WTC11 (cell line): ENCODE measurements at places on chromosomes 16 and 17.
A peak's percentile ranks its signal among the peaks of the same experiment; 100 is the strongest.

DNA sequence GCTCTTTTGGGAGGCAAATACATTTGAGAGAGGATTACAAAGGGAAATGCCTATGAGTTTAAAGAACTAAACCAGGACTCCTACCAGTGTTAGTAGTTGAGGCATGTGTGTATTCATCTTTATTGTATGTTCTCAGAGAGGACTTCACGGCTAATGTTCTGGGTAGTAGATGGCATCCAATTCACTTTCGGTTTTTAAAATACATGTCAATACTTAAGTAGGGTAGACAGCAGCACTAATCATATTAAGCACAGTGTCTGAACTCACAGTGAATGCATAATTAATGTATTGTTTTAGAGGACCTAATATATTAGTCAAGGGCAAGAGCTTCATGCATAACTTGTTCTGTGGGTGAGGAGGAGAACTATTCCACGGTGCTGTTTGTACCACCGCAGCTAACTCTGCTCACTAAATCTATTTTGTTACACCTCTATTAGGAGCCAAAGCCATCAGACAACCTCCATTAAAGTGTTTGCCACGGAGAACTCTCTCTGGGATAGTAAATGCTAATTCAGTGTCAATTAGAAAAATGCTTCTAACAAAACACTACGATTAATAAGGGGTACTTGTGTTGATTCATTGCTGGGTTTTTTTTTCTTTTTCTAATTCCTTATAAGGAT, 56.3 kb downstream of the COX10 start:
- peaks cover 46% of the 10 kb centered on the region for H3K4me1 ChIP-seq
- H3K27ac ChIP-seq, result no peak overlapping the region; the same call in 1 of the 2 replicates
- H3K36me3 ChIP-seq, result no peaks in the 10 kb centered on the region
- no peaks in the 10 kb centered on the region for H3K27me3 ChIP-seq

- no peak overlapping the region for H3K4me3 ChIP-seq
- peaks cover 14% of the 10 kb centered on the region for H3K4me1 ChIP-seq
- peaks cover 19% of the 10 kb centered on the region for H3K36me3 ChIP-seq
- peaks cover 20% of the 10 kb centered on the region for H3K27me3 ChIP-seq
- DNase-seq, result no peak
Measured at GRCh38 chr17:21287703-21288449, 3.4 kb downstream of the MAP2K3 start.

DNA sequence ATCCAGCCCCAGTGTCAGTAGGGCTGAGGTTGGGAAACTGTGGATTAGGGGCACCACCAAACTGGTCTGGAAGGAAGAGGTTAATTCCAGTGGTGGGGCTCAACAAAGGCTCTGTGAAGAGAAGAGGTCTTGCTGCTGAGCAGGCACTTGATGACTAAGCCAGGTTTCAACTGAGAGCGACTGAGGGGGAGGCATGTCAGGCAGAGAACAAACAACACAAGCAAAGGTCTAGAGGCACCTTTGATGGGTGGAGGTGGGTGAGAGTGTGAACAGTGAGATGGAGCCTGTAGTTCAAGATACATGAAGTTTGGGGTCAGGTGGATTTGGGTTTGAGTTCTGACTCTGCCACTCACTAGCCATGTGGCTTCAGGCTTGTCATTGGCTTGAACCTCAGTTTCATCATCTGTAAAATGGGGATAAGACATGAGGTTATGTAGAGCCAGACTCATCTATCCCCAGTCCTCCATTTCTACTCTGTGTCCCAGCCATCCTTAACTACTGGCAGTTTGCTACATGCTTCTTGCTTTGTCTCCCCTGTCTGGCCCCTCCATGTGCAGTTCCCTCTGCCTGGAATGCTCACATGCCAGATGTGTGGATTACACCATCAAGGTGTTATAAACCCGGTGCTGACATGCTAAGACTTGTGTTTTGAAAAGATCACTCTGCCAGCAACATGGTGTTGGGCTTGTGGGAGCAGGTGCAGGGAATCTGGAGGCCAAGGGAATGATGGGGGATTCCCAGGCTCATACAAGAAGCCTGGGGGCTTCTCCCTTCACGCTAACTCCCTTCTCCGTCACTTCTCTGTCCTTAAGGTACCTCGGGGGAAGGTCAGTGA, 3.0 kb upstream of the RMI2 start:
- DNase-seq, result no peak
- H3K27me3 ChIP-seq, result no peaks in the 10 kb centered on the region
- H3K27ac ChIP-seq, result peak overlapping the region; percentile 84
- peaks cover 14% of the 10 kb centered on the region for H3K36me3 ChIP-seq
- H3K4me1 ChIP-seq, result peaks cover 52% of the 10 kb centered on the region

DNA sequence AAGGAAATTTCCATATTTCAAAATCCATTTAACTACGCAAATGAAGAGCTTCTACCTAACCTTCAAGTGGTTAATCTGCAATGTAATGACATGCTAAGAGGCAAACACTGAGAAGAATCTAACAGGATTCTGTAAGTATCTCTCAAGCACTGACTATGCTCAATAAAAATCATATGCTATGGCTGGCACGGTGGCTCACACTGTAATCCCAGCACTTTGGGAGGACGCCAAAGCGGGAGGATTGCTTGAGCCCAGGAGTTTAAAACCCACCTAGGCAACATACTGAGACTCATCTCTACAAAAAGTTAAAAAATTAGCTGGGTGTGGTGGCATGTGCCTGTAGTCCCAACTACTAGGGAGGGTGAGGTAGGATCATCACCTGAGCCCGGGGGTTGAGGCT, 32.7 kb downstream of the GNA13 start:
- DNase-seq, result no peak
- H3K36me3 ChIP-seq, result peaks cover 2% of the 10 kb centered on the region; the same call in 1 of the 2 replicates
- H3K27me3 ChIP-seq, result no peaks in the 10 kb centered on the region
- H3K4me3 ChIP-seq, result no peak overlapping the region
- H3K4me1 ChIP-seq, result peaks cover 31% of the 10 kb centered on the region

DNA sequence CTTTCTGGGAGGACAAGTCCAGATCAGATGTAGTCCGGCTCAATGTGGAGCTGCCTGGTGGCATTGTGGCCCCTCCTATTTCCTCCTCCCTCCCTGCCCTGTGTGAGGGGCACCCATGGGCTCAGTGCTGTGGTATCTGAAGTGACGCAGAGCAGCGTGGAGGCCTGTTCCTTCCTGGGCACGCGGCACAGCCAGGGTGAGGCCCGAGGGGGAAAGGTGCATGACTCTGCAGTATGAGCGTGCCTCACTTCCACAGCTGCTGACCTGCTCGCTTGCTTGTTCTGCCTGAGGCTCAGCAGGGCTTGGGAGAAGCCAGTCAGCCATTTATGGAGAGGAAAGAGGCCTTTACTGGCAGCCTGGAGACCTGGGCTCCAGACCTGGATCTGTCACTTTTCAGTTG, 11.7 kb downstream of the TMEM238L start:
- H3K27me3 ChIP-seq, result no peaks in the 10 kb centered on the region
- peaks cover 40% of the 10 kb centered on the region for H3K4me1 ChIP-seq
- H3K27ac ChIP-seq, result no peak overlapping the region
- no peak overlapping the region for H3K4me3 ChIP-seq

DNA sequence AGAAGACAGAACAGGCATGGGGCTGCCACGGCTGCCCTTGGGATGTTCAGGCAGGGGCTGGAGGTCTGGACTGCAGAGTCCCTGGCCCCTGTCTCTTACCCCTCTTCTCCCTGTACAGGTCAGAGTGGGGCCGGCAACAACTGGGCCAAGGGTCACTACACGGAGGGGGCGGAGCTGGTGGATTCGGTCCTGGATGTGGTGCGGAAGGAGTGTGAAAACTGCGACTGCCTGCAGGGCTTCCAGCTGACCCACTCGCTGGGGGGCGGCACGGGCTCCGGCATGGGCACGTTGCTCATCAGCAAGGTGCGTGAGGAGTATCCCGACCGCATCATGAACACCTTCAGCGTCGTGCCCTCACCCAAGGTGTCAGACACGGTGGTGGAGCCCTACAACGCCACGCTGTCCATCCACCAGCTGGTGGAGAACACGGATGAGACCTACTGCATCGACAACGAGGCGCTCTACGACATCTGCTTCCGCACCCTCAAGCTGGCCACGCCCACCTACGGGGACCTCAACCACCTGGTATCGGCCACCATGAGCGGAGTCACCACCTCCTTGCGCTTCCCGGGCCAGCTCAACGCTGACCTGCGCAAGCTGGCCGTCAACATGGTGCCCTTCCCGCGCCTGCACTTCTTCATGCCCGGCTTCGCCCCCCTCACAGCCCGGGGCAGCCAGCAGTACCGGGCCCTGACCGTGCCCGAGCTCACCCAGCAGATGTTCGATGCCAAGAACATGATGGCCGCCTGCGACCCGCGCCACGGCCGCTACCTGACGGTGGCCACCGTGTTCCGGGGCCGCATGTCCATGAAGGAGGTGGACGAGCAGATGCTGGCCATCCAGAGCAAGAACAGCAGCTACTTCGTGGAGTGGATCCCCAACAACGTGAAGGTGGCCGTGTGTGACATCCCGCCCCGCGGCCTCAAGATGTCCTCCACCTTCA, 11.7 kb downstream of the TUBB3 start:
- H3K4me3 ChIP-seq, result no peak overlapping the region
- no peaks in the 10 kb centered on the region for H3K4me1 ChIP-seq
- H3K27me3 ChIP-seq, result no peaks in the 10 kb centered on the region

- H3K4me1 ChIP-seq, result peaks cover 21% of the 10 kb centered on the region
- H3K27me3 ChIP-seq, result peaks cover 11% of the 10 kb centered on the region
- no peaks in the 10 kb centered on the region for H3K36me3 ChIP-seq
- DNase-seq, result no peak
- no peak overlapping the region for H3K27ac ChIP-seq
- no peak overlapping the region for H3K4me3 ChIP-seq
Measured at GRCh38 chr17:48251950-48252349, 144.4 kb downstream of the SNX11 start.

GRCh38 chr17:49667854-49668253, 10.0 kb downstream of the SPOP start:
- no peak overlapping the region for H3K4me3 ChIP-seq
- H3K4me1 ChIP-seq, result peaks cover 2% of the 10 kb centered on the region
- H3K27ac ChIP-seq, result no peak overlapping the region
- DNase-seq, result no peak
- H3K27me3 ChIP-seq, result no peaks in the 10 kb centered on the region

- no peaks in the 10 kb centered on the region for H3K27me3 ChIP-seq
- no peaks in the 10 kb centered on the region for H3K4me1 ChIP-seq
- H3K36me3 ChIP-seq, result peaks cover 18% of the 10 kb centered on the region
Measured at GRCh38 chr16:76796416-76796815, 394.6 kb upstream of the MON1B start.

- peaks cover 26% of the 10 kb centered on the region for H3K36me3 ChIP-seq
- no peaks in the 10 kb centered on the region for H3K27me3 ChIP-seq
- peak overlapping the region; percentile 38 for H3K27ac ChIP-seq
- peak overlapping the region; percentile 70 for H3K4me3 ChIP-seq
Measured at GRCh38 chr17:7587420-7588151, 2.3 kb downstream of the SOX15 start.

DNA sequence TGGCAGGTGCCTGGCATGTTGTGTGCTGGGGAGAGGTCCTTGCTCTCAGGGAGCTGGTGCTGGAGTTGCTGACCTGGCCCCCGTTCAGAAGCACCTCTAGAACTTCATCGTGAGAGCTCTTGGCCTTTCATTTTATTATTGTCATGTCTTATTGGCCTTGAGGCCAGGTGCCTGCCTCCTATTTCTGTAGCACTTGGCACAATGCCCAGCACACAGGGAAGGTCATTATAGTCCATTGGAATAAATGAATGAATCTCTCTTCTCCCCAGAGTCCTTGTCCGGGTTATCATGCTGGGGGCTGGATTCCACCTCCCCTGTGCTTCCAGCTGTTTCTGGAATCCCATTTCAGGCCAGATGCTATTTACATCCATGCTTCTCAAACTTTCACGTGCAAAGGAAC, 169.2 kb downstream of the HAPSTR1 start:
- no peak for DNase-seq
- H3K4me3 ChIP-seq, result no peak overlapping the region
- peaks cover 30% of the 10 kb centered on the region for H3K4me1 ChIP-seq
- H3K27me3 ChIP-seq, result no peaks in the 10 kb centered on the region
- no peaks in the 10 kb centered on the region for H3K36me3 ChIP-seq

DNA sequence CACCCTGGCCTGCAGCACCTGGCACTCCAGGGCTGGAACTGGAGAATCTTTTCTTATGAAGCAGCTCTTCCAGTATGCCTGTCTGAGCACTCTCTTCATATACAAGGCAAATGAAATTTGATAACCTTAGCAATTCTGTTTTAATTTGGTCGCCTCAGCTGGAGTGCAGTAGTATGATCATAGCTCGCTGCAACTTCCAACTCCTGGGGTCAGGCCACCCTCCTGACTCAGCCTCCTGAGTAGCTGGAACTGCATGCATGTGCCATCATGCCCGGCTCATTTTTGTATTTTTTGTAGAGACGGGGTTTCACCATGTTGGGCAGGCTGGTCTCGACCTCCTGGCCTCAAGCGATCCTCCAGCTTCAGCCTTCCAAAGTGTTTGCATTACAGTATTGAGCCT, 140.8 kb upstream of the CHMP6 start:
- H3K4me1 ChIP-seq, result peaks cover 9% of the 10 kb centered on the region
- H3K27me3 ChIP-seq, result no peaks in the 10 kb centered on the region
- no peak overlapping the region for H3K4me3 ChIP-seq
- no peak for DNase-seq
- H3K36me3 ChIP-seq, result peaks cover 12% of the 10 kb centered on the region; the same call in 1 of the 2 replicates

- DNase-seq, result no peak
- peaks cover 3% of the 10 kb centered on the region for H3K27me3 ChIP-seq
- no peak overlapping the region for H3K4me3 ChIP-seq
- H3K4me1 ChIP-seq, result peaks cover 11% of the 10 kb centered on the region
Measured at GRCh38 chr16:86477642-86478041, 32.7 kb upstream of the FOXF1 start.

DNA sequence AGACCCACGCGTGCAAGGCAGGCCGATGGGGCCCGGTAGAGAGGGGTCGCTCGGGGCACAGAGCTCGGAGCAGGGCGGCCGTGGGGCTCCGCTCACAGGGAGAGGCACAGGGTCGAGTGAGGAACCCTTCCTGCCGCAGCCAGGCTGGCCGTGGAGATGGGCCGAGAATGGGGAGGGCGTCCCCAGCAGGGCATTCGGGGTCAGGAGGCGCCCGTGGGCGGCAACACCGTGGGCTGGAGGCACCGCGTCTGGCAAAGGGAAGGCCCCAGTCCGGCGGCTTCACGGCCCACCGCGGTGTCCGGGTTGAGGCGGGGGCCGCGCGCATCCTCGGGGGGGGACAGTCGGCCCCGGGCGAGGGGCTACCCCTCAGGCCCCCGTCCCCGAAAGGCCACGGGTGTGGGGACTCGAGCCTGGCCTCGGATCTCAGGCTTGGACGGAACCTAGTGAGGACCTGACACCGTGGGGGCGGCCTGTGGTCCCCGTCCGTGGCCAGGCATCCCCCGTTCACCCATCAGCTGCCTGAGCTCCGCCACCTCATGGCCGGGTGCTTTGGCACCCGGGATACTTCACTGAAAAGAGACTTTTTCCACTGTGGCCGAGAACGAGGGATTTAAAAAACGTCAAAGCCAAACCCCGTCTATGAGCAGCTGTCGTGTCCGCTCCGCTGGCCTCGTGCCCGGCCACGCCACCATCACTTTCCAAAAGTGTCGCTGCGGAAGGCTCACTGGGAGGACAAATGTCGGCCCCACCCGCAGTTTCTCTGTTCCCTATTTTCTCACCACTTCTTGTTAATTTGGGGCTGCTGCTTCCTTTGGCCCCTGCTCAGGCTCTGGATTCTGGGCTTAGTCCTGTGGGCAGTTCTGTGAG, 73.6 kb downstream of the METRNL start:
- H3K27ac ChIP-seq, result no peak overlapping the region
- no peak for DNase-seq
- peaks cover 12% of the 10 kb centered on the region for H3K4me1 ChIP-seq
- no peaks in the 10 kb centered on the region for H3K36me3 ChIP-seq
- H3K4me3 ChIP-seq, result no peak overlapping the region
- H3K27me3 ChIP-seq, result no peaks in the 10 kb centered on the region
